Esophagus squamous epithelium (tissue), 5 donors: ENCODE measurements at places on chromosomes 2 and 18.
A peak's percentile ranks its signal among the peaks of the same experiment; 100 is the strongest.

DNA sequence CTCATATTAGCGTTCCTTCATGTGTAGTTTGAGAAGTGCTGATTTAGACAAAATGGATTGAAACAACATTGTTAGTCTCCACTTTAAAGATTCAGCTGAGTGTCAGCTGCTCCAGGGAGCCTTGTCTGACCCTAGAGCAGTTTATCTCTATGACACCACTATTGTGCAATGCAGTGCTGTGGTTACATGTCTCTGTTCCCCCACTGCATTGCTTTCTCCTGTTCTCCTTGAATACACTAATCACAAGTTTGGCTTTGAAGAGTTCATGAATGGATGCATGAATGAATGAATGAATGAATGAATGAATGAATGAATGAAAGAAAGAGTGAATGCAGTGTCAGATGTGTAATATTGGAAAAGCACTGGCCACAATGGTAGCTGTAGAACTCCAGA lies 38.3 kb downstream of the GCG start:
- peaks cover 5% of the 10 kb centered on the region for H3K4me1 ChIP-seq
- no peaks in the 10 kb centered on the region for H3K36me3 ChIP-seq
- no peaks in the 10 kb centered on the region for H3K27me3 ChIP-seq
- H3K27ac ChIP-seq, result peak overlapping the region; percentile 39
- no peak overlapping the region for H3K4me3 ChIP-seq

DNA sequence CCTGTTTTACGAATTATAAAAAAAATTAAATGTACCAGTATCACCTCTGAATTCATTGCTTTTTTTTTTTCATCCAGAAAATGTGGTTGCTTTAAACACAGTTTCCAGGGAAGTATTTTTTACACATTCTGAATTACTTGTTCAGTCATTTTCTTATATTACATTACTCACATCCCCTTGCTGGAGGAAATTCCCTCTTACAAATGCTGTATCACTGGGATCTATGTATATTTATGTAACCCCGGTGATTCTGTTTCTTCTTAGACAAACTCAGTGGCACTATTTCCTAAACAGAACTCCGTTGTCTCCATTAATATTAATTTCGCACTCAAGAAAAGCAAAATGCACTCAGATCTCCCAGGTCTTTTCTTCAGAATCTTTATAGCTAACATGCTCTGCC lies 1078.5 kb upstream of the ZEB2 start:
- no peak for DNase-seq
- H3K4me3 ChIP-seq, result no peak overlapping the region
- no peaks in the 10 kb centered on the region for H3K36me3 ChIP-seq
- no peaks in the 10 kb centered on the region for H3K27me3 ChIP-seq
- no peak overlapping the region for H3K27ac ChIP-seq

- H3K4me3 ChIP-seq, result no peak overlapping the region
- no peaks in the 10 kb centered on the region for H3K27me3 ChIP-seq
- no peak for DNase-seq
- H3K36me3 ChIP-seq, result no peaks in the 10 kb centered on the region
Measured at GRCh38 chr2:172226244-172227061, 123.8 kb upstream of the DLX2 start.

DNA sequence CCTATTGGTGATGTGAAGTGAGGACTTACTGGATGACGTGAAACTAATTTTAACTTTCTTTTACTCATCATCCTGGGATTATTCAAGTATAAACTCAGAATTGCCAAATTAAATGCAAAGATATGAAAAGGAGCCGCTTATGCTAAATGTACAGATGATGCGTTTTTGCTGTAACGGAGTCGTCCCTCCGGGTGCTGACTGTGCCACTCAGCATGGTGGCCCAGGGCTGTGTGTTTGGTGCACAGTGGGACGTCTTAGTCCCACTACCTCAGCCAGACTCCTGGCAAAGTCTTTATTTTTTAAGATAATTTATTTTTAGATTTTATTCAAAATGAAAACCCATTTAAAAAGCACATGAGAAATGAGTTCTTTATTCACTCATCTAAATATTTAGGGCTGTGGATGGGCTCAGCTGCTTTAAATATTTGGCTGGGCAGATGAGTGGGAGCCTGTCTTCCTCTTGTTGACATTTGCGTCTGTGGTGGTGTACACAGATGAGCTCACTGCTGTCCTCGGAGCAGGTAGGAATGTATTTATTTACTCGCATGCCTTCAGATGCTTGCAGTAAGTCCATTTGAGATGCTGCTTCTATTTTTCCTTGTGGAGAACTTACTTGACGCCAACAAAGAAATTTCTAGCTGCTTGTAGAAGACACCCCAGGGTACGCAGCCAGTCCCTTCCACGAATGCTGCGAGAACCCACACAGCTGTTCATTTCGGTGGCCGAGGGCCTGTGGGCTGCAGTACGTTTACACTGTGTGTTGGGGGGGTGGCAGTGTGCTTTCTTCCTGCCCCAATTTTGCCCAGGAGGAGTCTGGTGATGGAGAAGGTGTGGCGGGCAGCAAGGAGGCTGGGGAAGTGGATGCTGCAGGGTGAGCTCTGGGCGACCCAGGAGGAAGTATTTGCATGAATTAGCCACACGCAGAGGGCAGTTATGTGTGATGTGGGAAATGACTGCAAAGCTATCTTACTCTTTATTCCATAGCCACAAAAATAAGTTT lies 105.0 kb downstream of the AGAP1 start:
- peak overlapping the region; percentile 17 for H3K27ac ChIP-seq
- no peaks in the 10 kb centered on the region for H3K27me3 ChIP-seq
- DNase-seq, result no peak
- no peak overlapping the region for H3K4me3 ChIP-seq
- no peaks in the 10 kb centered on the region for H3K36me3 ChIP-seq

- DNase-seq, result no peak
- H3K36me3 ChIP-seq, result no peaks in the 10 kb centered on the region
- peaks cover 32% of the 10 kb centered on the region for H3K4me1 ChIP-seq
- H3K27ac ChIP-seq, result peak overlapping the region; percentile 75
- H3K4me3 ChIP-seq, result peak overlapping the region; percentile 18
- H3K27me3 ChIP-seq, result no peaks in the 10 kb centered on the region
Measured at GRCh38 chr2:101327863-101328394, 19.4 kb upstream of the RNF149 start.

- H3K4me1 ChIP-seq, result no peaks in the 10 kb centered on the region
- no peaks in the 10 kb centered on the region for H3K27me3 ChIP-seq
- no peaks in the 10 kb centered on the region for H3K36me3 ChIP-seq
- H3K27ac ChIP-seq, result no peak overlapping the region
- no peak overlapping the region for H3K4me3 ChIP-seq
- DNase-seq, result no peak
Measured at GRCh38 chr2:16187482-16187817, 247.1 kb downstream of the MYCN start.
